ENCODE measurements at places on chromosomes 1 and 21.

GRCh38 chr1:183226963-183227362 is 40.9 kb downstream of the LAMC2 start:
- DNase-seq: no peak

- no peak for DNase-seq
These were observed 6.2 kb downstream of the ITPKB start for GRCh38 chr1:226732856-226733291.

- no peak for DNase-seq
These were observed 10.1 kb upstream of the PLA2G5 start for GRCh38 chr1:20059847-20060246.

GRCh38 chr1:198116469-198116868 is 40.3 kb upstream of the NEK7 start:
- no peak for DNase-seq

- peak; percentile 94 for DNase-seq
These were observed 1.6 kb upstream of the STK40 start for GRCh38 chr1:36387141-36387949.

GRCh38 chr1:94621395-94621794 is 79.8 kb upstream of the F3 start:
- no peak for DNase-seq

DNA sequence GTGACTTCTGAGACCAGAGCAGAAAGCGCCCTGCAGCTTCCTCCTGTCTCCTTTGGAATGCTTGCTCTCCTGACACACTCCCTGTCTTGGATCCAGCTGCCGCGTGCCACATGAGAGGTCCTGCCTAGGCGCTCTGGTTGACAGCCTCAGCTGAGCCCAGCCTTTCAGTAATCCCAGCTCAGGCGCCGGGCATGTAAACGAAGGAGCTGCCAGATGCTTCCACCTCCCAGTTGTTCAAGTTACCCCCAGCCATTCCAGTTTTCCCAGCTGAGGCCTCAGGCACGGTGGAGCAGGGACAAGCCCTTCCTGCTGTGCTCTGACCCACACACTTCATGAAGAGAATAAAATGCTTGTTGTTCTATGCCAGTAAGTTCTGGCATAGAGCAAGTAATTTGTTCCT is 14.3 kb upstream of the CD34 start:
- DNase-seq: peak; percentile 60

GRCh38 chr1:181219938-181220337 is 131.4 kb downstream of the IER5 start:
- no peak for DNase-seq

GRCh38 chr1:67599085-67599484 is 85.9 kb upstream of the GADD45A start:
- DNase-seq: peak; percentile 43

GRCh38 chr1:162172311-162173102 is 103.0 kb downstream of the NOS1AP start:
- no peak for DNase-seq

DNA sequence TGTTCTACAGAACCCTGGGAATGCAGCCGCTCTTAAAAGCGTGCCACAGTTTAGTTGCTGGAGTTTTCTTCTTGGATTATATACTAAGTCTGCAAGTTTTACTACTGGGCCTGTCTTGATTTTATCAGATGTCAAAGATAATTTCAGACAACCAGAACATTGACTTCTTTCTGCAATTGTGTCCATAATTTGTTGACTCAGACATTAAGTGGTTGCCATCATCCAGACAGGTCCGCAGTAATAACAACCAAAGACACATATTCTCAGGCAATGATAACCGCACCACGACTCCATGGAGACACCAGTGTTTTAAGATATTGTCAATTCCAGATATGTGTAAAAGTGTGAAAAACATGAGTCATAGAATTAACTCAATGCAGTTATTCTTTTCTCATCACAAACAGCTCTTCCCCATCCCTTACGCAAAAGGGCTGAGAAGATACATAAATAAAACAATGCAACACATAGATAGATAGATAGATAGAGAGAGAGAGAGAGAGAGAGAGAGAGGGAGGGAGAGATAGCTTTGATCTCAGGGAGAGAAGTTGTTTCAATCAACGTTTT is 90.4 kb upstream of the FMN2 start:
- no peak for DNase-seq

GRCh38 chr1:53060579-53060978 is 1.4 kb upstream of the PODN start:
- peak; percentile 95 for DNase-seq

- DNase-seq: no peak
These were observed 257.1 kb downstream of the KCTD3 start for GRCh38 chr1:215824245-215824644.

- no peak for DNase-seq
These were observed 211.2 kb downstream of the SETD4 start for GRCh38 chr21:35849144-35849543.

DNA sequence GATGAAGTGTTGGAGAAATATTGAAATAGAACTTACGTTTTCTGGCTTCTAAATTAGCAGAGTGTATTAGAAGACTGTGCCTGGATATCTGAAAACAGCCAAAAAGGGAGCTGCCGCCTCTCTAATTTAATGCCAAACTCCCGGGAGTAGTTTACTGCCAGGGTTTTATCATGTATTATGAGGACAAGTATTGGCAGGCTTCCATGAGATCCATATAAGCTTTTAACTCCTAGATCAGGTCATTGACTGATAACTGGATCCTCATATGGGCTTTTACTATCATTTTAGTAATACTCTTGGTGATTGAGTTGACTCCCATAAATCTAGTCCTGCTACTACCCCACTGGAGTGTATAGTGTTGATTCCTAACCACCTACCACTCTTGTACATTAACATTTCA is 178.4 kb upstream of the CXADR start:
- no peak for DNase-seq

GRCh38 chr1:6596886-6597776 is 5.5 kb downstream of the KLHL21 start:
- DNase-seq: no peak

GRCh38 chr1:170415710-170416372 is 116.1 kb upstream of the GORAB start:
- DNase-seq: peak; percentile 55

DNA sequence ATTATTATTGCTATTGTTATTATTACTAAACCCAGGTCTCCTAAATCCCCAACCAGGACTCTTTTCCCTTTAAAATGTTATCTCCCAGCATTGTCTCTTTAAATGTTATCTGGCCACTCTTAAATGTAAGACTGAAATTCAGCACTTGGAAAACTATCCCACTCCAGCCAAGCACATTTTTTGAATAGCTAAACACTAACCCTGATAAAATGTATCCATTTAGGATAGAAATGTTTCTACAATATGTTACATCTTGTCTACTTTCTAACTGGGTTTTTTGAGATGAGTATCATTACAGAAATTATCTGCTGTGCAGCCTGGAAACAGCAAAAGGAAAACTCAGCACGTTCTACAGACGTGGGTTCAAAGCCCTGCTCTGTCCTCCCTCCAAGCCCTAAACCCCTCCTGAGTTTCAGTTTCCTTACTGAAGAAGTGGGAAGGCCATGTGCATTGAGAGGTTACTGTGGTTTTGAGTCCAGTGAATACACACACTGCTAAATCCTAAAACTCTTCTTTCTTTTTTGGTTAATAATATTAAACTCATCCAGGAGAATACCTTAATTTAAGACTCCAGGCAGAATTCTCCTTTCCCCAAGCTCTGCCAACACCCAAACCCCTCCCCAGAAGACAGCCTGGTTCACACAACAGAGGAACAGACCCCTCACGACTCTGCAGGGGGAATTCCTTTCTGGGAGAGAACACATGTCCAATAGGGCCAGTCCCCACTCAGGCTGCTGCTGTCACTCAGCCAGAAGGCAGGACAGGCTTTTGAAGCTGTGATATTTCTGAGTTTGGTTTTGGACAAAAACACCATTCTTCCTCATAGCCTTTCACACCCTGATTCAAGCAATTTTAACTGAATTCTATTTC is 41.9 kb downstream of the HIVEP3 start:
- DNase-seq: peak; percentile 62

Data from AG10803 (cell line).